ENCODE measurements at places on chromosomes 5 and 9.

DNA sequence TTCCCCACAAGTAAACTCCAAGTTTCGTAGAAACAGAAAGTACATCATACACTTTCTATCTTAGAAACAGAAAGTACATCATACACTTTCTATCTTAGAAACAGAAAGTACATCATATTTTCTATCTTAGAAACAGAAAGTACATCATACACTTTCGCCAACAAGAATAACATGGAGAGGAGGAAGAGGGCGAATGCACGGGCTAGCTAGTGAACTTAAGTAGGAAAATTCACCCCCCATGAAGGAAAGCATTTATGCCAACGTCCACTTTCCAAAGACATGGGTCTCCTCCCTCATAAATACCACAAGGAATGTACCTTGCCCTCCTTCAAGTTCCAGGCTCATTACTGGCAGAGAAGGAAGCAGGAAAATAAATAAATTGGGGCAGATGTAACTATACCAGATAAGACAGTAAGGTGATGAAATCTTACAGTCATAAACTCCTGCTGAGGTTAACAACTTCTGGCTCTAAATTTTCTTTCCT is 64.7 kb downstream of the FRMD3 start:
- no peak for DNase-seq

GRCh38 chr5:134570365-134570758 is 44.9 kb downstream of the JADE2 start:
- DNase-seq = no peak

GRCh38 chr9:38371495-38371894 is 21.0 kb upstream of the ALDH1B1 start:
- no peak for DNase-seq

GRCh38 chr9:120569556-120569955 is 10.4 kb downstream of the CDK5RAP2 start:
- no peak for DNase-seq

- DNase-seq = no peak
These were observed 527.7 kb upstream of the WWC1 start for GRCh38 chr5:167763772-167764171.

DNA sequence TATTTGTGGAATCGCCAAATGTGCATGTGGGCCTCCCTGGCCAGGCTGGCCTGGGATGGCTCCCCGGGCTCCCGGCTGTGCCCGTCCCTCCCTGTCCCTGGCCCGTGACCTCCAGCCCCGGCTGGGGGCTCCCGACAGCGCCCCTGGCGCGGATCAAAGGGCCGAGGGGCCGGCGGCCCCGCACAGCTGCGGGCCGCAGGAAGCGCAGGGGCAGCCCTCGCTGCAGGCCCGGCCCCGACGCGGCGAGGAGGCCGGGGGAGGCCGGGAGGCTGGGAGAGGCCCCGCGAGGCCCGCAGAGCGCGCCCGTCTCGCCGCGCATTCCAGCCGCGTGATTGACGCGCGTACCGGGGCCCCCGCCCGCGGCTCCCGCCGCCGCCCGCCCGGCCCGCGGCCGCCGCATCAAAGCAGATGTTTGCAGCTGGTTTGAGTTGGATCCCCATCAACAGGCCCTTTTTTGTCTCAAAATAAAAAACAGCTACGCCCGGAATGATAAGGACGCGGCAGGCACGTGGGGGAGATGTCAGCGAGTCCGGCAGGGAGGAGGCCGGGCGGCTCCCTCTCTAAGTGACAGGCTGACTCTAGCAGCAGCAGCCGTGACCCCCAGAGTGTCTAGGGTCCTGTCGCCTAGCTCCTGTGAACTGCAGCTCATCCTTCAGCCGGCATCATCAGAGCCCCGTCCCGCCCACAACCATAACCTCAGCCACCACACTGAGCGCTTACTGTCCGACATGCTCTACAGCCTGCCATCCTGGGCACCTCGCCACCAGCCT is 69.4 kb downstream of the LMX1B start:
- no peak for DNase-seq

GRCh38 chr9:19999491-20000057 is 210.7 kb upstream of the SLC24A2 start:
- no peak for DNase-seq

GRCh38 chr5:115487756-115488155 is 56.8 kb downstream of the FEM1C start:
- DNase-seq = no peak

- no peak for DNase-seq
These were observed 604.9 kb upstream of the PTGER4 start for GRCh38 chr5:40074826-40075225.

DNA sequence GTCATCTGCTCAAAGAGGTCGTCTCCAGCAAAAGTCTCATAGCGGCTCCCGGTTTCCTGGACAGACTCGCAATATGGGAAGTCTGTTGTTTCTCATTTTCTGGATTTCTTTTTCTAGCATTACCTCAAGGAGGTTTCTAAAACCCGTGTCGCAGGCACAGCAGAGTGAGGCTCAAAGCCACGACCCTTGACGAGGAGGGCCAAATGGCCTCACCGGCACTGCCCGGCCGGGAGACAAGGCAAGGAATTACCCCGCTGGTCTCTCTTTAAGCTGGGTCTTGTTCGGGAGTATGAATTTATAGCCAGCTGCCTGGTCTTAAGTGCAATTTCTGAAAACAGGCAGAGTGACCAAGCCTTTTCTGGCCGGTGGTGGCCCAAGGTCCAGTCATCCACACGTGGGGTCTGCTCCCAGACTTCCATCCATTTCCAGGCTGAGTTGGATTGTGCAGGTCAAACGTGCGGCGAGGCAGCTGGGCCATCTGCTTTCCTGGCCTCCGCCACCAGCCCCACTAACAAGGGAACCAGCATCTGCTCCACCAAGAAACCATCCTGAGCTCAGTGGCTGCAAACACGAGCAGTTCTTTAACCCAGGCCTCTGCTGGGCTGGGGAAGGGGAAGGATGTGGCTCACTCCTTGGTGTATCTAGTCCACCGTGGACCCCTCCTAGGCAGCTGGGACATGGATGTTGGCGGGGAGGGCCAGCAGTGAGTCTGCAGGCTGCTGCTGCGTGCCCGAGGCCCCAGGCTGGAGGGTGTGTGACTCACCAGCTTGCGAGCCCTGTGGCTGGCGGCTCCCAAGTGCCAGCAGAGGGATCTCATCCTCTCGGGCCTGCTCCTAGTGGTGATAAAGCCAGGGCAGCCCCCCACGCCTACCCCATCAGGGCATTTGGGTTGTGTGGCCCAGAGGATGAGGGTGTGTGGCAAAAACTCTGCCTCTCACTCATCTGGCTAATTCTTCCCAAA is 55.6 kb upstream of the COL5A1 start:
- no peak for DNase-seq

- no peak for DNase-seq
These were observed 474.5 kb downstream of the ENC1 start for GRCh38 chr5:74166064-74166463.

DNA sequence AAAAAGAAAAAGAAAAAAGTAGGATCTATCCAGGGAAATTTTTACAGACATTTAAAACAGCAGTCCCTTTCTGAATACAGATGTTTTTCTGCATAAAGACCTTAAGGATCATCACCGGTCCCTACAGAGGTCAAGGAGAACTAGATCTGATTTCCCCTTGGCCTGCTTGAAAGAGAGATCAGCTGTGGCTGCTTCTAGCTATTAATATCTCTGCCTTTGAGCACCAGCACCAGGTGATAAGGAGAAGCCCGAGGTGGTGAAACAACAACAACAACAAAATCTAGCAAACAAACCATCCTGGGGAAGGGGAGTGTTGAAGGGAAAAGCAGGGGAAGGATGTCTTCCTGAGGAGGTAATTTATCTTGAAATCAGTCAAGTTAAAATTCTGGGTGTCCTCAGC is 42.1 kb downstream of the ZNF366 start:
- peak; percentile 46 for DNase-seq

- no peak for DNase-seq
These were observed 150.2 kb upstream of the TRPM3 start for GRCh38 chr9:71271602-71272001.
